ENCODE measurements at places on chromosomes 6 and 20.

- no peak for DNase-seq
These were observed 26.4 kb downstream of the SNX9 start for GRCh38 chr6:157849288-157850017.

GRCh38 chr20:57350081-57350710 is 859 bp upstream of the RAE1 start:
- DNase-seq, result no peak

GRCh38 chr6:144008120-144008811 is at the start of gene PLAGL1:
TSS of gene PLAGL1 (minus strand) at chr6:144008259. CDS start at chr6:143948136, 60,123 bp downstream.
- no peak for DNase-seq

DNA sequence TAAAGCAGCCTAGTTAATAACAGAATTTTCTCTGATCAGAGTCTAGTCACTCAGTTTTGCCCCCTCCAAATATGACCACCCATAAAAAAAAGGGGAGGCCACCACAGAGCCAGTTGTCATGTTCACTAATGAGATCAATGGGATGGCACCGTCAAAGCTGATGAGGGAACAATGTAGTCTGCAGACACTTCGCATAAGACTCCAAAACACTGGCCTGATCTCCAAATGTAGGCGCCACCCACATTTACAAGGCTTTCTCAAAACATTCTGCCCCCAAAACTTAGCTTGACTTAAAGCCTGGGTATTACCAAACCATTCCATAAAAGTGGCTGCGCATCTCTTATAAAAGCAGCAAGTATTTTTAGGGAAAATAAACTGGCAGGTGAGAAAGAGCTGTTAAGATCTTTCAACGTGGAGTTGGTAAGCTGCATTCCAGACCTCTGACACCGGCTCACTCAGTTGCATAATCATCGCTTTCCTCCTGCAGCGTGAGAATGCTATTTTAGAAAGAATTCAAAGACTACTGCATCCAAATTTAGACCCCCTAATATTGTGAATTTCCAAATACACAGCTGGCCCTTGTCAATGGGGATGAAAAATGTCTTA is 59.3 kb downstream of the TBC1D7 start:
- no peak for DNase-seq

GRCh38 chr6:15086348-15087158 is 159.3 kb upstream of the JARID2 start:
- DNase-seq, result no peak

DNA sequence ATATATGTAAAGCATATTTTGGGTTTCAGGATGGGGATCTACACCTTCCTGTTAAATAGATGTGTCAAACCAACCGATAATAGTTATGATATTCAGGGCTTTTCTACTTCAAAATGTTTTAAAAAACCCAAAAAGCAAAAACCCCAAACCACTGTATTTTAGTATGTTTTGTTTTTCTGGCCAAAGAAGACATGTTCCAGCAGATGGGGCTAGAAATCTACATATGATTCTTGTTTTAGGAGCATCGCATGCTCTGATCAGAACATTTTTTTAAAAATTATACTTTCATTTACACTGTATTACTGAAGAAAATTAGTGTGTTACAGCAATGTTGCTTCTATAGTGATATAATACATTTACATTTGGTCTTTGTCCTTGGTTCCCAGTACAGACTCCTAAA is 11.0 kb downstream of the RMND1 start:
- no peak for DNase-seq

GRCh38 chr6:139470997-139471396 is 96.5 kb upstream of the CITED2 start:
- no peak for DNase-seq

- no peak for DNase-seq
These were observed 848.2 kb downstream of the DHX35 start for GRCh38 chr20:39810309-39810708.

GRCh38 chr20:14604143-14604542 is 266.7 kb upstream of the FLRT3 start:
- no peak for DNase-seq

Data from smooth muscle cell of the brain vasculature (primary cell).